ENCODE measurements at places on chromosomes 5 and 9.

- DNase-seq = no peak
Observed at GRCh38 chr9:17217272-17217671, 82.4 kb downstream of the CNTLN start.

DNA sequence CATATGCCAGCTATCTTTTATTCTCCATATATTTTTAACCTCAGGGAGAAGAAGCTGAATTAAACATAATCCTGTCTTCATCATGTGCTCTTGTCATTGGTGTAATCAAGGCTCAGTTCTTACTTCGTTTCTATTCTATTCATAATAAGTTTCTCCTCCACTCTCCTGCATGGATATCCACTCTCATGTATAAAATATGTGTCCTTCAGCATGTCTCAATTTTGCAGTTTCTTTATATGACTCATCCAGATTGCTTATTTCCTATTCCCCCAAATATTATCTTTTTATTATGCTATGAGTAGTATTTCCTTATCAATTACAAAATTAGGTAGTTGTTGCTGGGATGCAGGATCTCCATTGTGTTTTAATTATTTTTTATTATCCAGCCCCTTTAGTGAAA is 643.7 kb upstream of the ACO1 start:
- no peak for DNase-seq

DNA sequence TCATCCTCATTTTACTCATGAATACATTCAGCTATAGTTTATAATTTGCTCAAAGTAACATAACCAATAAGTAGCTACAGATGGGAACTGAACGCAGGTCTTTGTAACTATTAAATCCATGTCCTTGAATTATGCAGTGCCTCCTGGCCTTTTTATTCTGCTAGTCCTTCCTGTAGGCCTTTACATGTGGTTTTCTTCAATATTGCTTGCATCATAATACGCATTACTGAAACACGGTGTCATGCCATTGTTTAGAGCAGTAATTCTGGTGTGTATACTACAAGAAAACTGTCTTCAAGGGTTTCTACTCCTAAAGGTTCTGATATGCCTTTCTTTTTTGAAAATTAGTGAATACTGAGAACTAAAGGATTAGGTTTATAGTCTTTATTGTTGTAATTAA is 20.7 kb downstream of the CWC27 start:
- no peak for DNase-seq

GRCh38 chr9:136099542-136099941 is 4.5 kb upstream of the NACC2 start:
- DNase-seq = no peak

DNA sequence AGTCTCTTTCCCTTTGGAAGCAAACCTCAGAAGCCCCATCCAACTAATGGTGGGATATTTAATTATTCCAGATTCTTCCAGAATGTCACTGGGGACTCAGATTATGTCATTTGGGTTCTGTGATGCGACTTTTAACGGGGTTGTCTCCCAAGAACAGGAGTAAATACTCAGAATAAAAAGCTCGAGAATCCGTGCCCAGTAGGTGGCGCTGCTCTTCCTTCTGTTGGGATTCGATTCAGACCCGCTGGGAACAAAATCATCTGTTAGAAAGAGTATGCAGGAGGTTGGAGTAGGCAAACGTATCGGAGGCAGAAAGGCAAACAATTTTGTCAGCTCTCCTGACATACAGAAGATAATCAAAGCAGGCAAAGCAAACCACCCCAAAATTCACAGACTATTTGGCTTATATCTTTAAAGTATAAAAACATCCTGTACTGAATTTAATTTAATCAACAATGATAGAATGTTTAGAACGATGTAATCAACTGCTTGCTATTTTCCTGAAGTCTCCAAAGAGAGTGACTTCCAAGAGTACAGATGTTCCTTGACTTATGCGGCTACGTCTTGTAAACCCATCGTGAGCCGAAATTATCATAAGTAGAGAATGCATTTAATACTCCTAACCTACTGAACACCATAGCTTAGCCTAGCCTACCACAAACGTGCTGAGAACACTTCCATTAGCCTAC is 169.8 kb upstream of the RAI14 start:
- peak; percentile 71 for DNase-seq

- no peak for DNase-seq
Observed at GRCh38 chr9:1879501-1879900, 135.6 kb upstream of the SMARCA2 start.

DNA sequence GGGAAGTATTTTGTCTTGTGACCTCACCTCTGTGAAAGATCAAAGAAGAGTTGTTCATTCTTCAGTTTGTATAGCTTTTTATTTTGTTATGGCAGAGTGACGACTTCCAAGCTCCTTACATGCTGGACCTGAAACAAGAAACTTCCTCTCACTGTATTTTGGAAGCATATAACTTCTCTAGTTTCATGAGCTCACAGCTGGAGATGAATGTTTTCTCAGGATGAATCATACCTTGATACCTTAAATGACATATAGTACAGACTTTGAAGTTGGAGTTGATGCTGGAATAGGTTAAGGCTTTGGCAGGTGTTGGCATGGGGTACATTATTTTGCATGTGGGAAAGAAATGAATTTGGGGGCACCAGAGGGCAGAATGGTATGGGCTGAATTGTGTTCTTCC is 112.5 kb downstream of the SLC25A46 start:
- DNase-seq = no peak

GRCh38 chr5:37839407-37840052 is at the start of gene GDNF:
GDNF (minus strand) TSS chr5:37840041; CDS start chr5:37834796, 5,245 bp downstream.
- DNase-seq = no peak

GRCh38 chr9:136322756-136323330 is 4.5 kb upstream of the GPSM1 start:
- DNase-seq = no peak

GRCh38 chr5:90111364-90112032 is 298.1 kb downstream of the CETN3 start:
- DNase-seq = no peak

DNA sequence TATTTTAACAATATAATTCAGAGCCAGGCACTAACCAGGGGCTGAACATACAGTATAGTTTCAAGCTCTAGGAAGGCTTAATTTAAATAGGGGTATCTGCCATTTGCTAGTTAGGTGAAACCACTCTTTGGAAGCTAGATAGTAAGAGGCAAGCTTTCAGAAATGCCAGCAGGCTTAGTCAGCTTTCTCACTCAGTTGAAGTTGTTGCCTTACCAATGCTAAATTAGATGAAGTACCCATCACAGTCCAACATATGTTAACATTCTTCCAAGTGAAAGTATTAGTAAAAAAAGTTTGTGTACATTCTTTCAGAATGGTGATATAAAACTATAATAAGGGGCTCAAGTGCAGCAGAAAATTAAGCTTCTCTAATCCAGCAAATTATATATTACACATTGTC is 215.0 kb downstream of the CNTLN start:
- no peak for DNase-seq

- DNase-seq = no peak
Observed at GRCh38 chr5:107263387-107264018, 407.2 kb downstream of the EFNA5 start.

DNA sequence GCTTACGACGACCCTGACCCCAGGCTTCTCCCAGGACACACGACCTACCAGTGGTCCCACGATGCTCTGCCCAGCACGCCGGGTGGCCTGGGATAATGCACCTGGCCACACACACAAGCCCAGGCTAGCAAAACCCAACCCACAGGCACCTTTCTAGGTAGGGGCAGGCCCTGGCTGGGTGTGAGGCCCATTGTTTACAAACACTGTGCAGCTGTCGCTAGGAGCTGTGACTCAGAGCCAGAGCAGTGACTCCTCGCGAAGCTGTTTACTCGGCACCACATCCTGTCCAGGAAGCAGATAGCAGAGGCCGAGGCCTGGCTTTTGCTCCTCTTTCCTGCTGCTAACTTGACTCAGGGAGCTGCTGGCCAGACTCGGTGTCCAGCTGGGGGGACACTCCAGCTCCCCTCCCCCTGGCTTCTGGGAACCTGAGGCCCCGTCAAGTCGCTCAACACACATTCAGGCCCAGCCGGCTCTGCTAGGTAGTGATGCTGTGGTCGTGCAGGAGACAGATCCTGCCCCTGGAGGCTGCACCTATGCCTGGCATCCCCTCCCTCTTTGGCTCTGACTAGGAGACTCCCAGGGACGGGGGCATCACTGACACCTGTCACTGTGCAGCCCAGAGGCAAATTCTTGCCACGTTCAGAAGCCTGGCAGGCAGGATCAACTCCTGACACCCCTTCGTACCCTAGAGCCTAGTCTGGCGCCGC is 12.8 kb upstream of the RALGDS start:
- peak; percentile 90 for DNase-seq

All from CD14-positive monocyte (primary cell).